ENCODE measurements at places on chromosomes 3 and 15.

- no peak for DNase-seq
Measured at GRCh38 chr3:153343988-153344782, 182.2 kb downstream of the RAP2B start.

- no peak for DNase-seq
Measured at GRCh38 chr3:37725842-37726241, 135.8 kb upstream of the CTDSPL start.

DNA sequence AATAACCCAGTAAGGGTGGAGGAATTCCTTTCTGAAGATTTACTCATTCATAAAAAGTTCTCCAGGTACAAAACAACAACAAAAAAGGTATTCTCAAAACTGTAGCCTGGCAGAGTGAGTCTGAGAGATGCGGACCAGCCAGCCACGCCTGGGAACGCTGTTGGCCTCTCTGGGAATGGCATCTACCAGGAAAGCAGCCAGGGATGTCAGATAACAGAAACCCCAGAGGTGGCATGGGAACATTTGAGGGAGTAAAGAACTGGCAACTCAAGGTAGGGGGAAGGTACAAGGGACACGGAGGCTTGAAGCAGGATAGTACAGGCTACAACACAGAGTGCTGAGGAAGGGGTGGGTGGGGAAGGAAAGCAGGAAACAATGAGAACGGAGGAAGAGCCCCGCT, 7.1 kb upstream of the AP3S2 start:
- DNase-seq: no peak

DNA sequence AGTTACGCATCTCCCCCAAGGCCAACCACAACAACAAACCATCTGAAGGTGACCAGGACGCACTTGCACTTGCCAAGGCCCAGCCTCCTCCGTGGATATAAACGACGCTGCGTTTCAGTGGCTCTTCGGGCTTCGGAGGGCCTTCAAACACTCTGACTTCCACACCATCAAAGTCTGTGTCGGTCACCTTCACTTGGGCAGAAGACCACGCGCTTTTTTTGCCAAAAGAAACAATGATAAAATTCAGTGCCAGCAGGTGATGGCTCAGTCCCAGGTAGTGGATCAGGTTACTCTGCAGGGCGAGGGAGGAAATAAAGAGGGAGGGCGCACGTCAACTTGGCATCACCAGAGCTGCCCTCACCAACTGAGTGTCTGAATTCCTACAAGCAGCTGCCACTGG, 63.0 kb downstream of the NCEH1 start:
- DNase-seq: peak; percentile 65

DNA sequence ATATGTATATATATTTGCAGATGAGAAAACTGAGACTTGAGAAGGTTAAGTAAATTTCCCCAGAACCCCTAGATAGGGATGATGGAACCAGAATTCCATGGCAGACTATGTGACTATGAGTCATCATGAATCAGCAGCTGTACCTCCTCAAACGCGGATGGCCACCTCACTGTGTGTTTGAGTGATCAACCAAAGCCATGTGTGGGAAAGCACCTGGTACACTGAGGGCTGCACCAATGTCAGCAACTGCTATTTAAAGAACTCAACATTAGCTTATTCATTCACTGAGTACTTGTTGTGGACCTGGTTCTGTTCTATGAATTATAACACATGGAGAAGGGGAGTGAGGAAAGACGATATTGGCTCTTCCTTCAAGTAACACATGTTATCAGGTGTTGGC, 377.0 kb downstream of the GAP43 start:
- no peak for DNase-seq

GRCh38 chr3:152445212-152445611, 176.5 kb downstream of the MBNL1 start:
- DNase-seq: no peak

- no peak for DNase-seq
Measured at GRCh38 chr3:171383206-171384018, 76.8 kb downstream of the TNIK start.

- no peak for DNase-seq
Measured at GRCh38 chr3:15108082-15108545, 9.2 kb upstream of the RBSN start.

DNA sequence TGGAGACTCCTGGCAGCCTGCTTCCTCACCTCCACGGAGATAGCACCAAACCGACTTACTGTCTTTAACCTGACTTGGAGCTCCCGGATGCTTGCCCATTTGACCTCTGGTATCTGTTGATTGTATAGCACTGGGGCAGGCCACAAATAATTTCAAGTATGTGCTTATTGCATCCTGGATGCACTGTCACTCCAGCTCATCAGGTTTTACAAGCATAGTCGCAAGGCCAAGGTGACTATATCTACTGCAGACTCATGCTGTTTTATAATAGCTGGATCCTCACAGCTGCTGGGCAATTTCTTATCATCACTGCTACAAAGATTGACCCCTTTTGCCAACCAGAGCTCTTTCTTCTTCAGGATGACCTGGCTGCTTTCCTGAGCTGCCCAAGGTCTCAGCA, 45.6 kb downstream of the PEX5L start:
- no peak for DNase-seq

- no peak for DNase-seq
Measured at GRCh38 chr15:22915866-22916515, 64.2 kb downstream of the CYFIP1 start.

- DNase-seq: no peak
Measured at GRCh38 chr3:155572085-155572484, 172.8 kb downstream of the PLCH1 start.

DNA sequence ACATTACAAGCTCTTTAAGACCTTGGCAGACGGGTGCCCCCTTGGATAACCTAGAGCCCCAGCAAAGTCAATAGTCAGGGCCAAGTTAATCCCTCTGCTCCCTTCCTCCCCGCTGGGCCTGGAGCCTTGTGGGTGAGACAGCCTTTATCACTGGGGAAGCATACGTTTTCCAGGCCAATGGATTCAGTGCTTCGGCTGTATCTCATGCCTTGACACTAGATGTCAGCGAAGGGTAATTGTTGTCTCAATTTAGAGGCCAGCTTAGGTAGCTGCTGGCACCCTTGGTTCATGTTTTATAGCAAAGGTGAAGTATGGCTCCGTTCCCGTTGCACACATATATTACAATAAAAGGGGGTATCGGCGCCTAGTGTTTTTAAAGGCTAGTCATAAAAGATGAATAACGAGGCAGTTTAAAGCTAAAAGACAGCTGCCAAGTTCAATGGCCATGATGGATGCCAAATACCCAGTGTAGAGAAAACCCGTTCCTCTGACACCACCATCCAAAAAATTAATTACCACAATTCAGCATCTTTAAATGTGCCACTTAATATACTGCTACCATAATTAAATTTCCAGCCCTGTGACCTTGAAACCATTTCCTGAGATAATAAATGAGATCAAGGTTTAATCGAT, 52.3 kb upstream of the BNIP2 start:
- DNase-seq: peak; percentile 61

GRCh38 chr3:12345584-12346494, 57.0 kb downstream of the PPARG start:
- no peak for DNase-seq

GRCh38 chr15:40134885-40135284, 26.0 kb upstream of the BUB1B start:
- DNase-seq: no peak

- no peak for DNase-seq
Measured at GRCh38 chr3:154538566-154539360, 108.8 kb upstream of the GPR149 start.

DNA sequence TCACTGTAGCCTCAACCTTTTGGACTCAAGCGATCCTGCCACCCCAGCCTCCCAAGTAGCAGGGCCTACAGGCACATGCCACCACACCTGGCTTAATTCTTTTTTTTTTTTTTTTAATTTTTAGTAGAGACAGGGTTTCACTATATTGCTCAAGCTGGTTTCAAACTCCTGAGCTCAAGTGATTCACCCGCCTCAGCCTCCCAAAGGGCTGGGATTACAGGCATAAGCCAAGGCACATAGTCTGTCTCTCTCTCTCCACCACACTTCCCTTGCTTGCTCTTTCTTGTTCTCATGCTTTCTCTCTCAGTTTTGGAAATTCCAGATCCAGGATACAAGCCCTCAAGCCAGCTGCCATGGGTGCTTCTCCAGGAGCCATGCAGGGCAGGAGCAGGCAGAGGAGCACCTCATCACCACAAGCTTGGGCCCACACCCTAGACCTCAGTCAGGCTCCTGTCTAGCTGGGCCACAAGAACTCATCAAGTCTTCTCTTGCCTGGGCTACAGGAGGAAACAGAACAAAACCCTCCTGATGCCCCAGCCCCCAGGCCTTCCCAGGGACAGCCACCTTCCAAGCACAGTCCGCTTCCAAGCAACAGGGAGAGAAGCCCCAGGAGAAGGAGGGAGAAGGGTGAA, 145.3 kb upstream of the LPP start:
- DNase-seq: no peak

DNA sequence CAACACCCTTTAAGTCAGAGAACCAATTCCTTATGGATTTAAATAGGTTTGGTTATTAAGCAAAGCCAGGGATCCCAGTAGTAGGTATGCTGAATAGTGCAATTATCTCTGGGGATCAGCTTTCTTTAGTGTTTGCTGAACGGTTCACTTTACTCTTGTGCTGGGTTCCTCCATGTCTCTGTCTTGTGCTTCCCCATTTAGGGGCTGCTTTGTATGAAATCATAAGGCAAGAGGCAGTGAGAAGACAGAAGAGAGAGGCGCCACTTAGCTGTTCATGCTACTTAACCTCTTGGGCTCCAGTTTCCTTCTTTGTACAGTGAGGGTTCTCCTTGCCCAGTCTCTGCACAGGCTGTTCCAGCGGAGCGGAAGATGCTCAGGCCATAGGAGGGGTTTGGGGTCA, 3.5 kb downstream of the ST6GAL1 start:
- DNase-seq: no peak

DNA sequence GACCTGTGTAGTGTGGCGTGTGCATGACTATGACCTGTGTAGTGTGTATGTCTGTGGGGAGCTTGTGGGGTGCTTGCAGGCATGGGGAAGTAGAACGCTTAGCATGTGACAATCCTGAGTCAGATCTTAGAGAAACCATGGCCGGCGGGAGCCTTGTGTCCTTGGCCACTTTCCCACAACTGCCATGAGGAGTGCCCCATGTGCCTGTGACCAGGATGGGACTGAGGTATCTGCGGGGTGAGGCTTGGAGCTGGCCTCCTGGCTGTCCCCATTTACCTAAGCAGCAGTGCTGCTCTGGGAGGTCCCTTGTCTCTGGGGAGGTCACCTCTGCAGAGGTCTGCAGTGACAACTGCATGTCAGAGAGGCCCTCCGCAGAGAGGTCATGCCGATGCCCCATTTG, 23.6 kb downstream of the TRPM1 start:
- DNase-seq: no peak

DNA sequence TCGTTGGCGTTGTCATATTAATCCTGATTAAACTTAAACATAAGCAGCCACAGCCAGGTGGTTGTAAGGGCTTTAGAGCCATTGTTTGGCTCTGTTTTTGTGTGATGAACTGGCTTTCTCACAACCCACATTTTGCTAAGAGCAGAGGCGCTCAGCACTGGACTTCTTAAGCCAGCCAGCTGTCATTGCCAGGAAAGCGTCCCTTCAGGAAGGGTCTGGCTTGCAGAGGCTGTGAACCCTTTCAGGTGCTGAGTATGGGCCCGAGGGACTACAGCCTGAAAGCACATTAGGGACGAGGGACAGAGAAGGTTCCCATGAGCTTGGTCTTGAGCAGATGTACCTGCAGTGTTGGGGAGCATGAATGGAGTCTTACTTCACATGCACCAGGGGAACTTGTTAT, 112.3 kb downstream of the CHCHD6 start:
- DNase-seq: no peak

DNA sequence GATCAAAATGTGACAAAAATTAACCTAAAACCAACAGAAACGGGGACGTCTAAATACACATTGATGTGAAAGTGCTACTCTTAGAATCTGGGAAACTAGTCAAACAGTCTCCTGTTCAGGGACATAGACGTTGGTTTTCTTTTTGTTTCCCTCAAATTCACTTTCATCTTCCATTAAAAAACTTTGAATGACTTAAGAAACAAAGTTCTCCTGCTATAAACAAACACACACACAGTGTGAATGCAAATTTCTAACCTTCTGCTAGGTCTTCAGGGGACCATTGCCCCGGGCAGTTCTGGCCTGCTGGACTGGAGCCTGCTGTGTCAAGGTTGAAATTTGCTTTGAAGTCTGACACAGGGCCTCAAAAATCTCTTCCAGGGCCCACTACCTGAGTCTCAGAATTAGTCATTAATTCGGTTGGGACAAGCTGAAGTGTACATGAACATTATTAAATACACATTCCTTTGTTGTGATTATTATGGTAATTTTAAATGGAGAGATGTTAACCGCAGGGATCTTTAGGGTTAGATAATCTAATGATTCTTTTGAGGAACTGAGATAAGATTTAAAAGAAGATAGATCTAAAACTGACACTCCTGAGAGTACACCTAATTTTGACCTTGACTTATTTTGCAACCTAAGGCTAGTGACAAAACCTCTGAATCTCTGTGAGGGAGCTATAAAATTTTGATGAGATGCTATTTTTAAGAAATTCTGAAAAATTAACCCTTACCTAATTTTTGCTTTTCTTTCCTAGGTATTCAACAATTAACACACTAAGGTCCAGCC, 1260.4 kb downstream of the ROBO1 start:
- DNase-seq: no peak

- peak; percentile 69 for DNase-seq
Measured at GRCh38 chr15:99076555-99077308, 28.1 kb upstream of the SYNM start.

GRCh38 chr3:38038447-38038911, 529 bp upstream of the DLEC1 start:
- no peak for DNase-seq

GRCh38 chr15:48433226-48433886, 102.1 kb downstream of the DUT start:
- DNase-seq: no peak

GRCh38 chr3:39848365-39848764, 39.0 kb downstream of the MYRIP start:
- no peak for DNase-seq

DNA sequence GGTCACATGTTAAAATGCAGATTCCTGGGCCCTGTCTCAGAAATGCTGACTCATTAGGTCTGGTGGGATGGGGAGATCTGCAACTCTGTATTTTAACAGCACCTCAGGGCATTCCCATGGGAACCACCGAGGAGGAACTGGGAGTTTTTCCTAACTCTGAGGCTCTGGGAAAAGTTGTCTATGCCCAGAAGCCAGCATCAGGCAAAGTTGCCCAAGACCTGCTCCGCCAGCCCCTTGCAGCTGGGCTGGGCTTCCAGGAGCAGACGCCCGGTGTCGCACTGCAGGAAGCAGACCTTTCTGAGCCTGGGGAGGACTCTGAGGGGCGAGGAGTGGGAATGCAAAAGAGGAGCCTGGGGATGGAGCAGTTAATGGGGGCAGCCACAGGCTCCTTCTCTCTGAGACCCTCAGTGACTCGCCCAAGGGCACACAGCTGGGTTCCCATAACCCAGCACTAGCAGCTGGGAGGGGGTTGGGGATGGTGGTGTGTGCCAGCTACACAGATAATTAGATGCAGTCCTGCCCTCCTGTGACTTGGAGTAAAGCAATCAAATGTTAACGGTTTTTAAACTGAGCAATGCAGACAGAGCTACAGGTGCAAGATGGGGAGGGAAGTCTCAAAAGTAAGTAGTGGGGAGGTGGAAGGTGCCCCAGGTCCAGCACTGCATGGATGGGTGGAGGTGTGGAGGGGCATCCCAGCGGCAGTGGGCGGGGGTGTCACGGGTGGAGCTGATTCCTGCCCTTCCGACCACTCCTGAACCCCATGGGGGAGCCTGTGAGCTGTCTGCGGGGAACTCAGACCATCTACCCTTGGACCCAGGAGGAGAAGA, 100.4 kb downstream of the LSM3 start:
- no peak for DNase-seq

- no peak for DNase-seq
Measured at GRCh38 chr3:12963231-12963896, 109.9 kb downstream of the IQSEC1 start.

Data from NCI-H2081 treated with DMSO at 0.1 percent for 48 hours (cell line).